ENCODE measurements at places on chromosomes 7 and 10.

DNA sequence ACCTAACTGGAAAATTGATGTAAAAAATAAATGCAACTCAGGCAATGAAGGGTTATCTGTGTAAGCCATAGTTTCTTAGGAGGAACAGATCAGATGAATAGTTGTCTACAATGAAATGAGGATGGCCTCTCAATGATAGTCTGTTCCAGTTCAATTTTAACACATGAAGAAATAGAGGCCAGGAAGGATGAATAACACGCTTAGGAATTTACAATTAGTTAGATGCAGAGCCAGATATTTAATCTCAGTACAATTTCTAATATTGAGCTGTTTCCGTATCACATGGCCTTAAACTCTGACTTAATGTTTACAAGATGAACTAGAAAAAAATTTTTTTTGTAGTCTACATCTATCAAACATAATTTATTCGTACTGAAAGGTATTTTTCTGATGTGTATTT is 176.6 kb downstream of the GALNT11 start:
- DNase-seq: no peak

DNA sequence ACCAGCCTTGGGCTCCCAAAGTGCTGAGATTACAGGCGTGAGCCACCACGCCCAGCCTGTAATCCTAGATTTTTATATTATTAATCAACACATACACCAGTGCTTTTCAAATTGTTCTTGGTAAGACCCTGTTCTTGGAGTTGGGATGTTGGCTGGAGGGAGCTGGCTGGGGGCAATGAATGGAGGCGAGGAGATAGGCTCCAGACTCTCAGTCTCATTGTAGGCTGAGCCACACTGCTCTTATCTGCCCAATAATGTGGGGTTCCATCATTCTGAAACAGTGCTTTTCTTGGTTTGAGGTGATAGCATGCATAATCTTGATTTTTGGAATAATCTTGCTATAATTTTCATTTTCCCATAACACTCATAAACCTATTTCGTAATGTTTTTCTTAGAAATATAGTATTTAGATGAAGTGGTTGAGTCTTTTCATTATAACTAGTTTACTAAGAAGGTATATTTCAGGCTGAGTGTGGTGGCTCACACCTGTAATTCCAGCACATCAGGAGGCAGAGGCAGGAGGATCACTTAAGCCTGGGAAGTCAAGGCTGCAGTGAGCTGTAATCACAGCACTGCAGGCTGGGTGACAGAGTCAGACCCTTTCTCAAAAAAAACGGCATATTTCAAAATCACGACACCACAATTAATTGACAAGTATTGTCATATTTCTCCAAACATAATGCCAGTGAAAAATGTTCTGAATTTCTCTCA is 65.1 kb upstream of the LYZL2 start:
- no peak for DNase-seq

DNA sequence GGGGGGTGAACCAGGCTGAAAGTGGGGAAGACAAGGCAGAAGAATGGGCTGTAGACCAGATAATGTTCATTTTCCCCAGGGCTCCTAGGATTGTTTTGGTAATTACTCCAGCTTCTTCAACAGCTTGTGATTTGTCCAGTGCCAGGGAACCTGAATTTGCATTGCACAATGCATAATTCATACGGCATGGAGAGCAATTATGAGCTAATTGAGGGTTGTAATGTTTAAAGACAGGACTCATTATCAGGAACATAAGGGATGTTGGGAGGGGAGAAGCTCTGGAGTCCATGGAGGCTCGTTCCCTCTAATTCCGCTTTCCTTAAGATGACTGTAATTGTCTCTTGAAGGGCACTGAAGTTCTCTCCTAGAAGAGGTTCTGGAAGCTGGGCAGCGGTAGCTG is 405.0 kb upstream of the ZMIZ1 start:
- DNase-seq: no peak

DNA sequence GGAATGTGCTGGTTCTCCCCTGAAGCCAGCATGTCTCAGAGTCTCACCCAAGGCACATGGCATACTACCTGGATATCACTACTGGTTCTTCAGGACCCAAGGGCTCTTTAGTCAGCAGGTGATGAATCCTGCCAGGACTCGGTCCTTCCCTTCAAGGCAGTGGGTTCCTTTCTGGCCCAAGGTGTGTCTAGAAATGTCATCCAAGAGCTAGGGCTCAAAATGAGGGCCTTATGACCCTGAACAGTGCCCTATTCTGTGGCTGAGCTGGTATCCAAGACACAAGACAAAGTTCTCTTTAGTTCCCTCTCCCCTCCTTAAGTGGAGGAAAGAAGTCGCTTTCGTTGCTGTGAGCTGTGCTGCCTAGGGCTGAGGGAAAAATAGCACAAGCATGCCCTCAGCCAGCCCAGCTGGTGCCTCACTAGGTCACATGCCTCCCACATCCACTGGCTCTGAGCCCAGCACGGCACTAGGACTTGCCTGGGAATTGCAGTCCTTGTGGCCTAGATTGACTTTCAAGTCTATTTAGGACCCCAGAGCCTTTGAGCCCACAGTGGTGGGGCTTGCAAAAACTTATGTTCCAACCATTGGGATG is 106.0 kb downstream of the BMS1 start:
- no peak for DNase-seq

GRCh38 chr10:131833013-131833412 is 67.8 kb upstream of the PPP2R2D start:
- no peak for DNase-seq

DNA sequence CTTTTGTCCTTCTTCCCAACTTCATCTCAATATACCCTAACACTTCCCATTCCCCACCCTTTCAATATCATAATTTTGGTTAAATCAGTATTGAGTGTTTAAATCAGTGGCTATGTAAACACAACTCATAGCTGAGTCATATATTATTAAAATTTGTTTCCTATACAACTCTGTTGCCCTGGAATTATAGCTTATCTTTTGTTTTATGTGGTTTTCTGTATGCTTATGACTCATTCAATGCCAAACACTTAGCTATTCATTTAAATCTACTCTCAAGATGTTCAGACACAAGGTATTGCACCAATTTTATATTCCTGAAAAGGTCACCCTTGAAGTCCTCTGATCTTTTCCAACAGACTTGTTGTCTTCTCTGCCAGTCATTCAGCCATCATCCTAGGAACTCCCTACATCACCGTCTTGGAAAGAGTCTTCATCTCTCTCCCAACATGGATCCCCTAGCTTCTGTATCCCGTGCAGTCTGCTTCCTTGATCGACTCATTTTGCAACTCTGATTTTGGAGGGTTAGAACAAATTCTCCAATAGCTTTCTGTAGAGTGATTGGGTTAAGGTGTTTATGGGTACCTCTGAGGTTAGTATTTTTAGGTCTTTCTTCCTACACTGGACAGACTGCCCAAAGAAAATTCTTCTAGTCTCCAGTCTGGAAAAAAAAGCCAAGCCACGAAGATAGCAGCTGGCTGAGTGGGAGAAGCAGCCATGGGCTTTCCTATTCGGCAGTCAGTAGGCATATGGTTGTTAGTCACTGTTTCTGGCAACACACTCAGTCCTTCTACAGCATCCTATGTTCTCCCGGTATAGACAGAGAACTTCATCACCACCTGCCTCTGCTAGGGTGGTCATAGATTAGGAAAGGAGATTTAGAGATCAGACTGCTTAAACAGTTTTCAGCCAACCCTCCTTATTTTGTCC is 102.1 kb downstream of the CRPPA start:
- DNase-seq: no peak

DNA sequence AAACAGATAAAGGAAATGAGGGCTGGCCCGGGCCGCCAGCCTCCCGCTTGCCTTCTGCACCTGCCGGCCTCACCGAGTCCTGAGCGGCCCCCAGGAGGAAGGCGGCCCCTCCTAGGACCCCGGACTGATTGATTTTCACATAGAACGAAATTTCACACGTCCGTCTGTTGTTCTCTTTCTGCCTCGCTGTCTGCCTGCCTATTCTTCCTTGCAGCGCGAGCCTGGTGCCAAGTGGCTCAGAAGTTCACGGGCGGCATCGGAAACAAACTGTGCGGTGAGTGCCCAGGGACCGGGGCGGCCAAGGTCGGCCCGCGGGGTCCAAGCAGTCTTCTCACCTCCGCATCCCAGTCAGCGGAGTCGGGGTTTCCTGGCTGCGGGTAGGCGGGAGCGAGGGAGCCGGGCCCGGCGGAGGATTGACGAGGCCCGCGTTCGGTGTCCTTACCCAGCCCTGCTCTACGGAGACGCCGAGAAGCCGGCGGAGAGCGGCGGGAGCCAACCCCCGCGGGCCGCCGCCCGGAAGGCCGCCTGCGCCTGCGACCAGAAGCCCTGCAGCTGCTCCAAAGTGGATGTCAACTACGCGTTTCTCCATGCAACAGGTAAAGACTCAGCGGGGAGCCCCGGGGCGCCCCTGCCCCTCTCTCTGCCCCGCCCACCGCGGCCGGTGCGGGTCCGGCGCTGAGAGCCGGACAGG is 967 bp downstream of the GAD2 start:
- no peak for DNase-seq

DNA sequence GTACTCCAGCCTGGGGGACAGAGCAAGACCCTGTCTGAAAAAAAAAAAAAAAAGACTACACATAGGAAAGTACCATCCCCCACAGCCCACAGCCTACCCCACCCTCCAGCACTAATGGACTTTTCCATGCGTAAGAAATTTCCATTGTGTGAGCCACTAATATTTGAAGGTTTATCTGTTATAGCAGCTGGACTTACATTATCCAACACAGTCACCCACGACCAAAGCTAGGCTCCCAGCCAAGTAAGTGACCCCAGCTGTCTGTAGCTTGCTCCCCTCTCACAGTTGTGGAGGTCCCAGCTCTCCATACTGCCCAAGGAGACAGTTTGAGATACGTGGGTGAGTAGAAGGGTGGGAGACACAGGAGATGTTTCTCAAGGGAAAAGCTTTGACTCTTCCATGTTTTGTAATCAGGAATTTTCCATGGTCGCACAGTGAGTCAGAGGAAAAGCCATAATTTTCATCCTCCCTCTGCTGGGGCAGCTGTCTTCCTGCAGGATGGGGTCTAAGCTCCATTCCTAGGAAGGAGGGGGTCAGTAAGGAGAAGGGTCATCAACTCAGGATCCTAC is 57.4 kb downstream of the CAV1 start:
- DNase-seq: no peak

- DNase-seq: no peak
Measured at GRCh38 chr7:45460379-45460778, 113.8 kb upstream of the ADCY1 start.

- DNase-seq: no peak
Measured at GRCh38 chr7:38716397-38716796, 85.2 kb upstream of the AMPH start.

DNA sequence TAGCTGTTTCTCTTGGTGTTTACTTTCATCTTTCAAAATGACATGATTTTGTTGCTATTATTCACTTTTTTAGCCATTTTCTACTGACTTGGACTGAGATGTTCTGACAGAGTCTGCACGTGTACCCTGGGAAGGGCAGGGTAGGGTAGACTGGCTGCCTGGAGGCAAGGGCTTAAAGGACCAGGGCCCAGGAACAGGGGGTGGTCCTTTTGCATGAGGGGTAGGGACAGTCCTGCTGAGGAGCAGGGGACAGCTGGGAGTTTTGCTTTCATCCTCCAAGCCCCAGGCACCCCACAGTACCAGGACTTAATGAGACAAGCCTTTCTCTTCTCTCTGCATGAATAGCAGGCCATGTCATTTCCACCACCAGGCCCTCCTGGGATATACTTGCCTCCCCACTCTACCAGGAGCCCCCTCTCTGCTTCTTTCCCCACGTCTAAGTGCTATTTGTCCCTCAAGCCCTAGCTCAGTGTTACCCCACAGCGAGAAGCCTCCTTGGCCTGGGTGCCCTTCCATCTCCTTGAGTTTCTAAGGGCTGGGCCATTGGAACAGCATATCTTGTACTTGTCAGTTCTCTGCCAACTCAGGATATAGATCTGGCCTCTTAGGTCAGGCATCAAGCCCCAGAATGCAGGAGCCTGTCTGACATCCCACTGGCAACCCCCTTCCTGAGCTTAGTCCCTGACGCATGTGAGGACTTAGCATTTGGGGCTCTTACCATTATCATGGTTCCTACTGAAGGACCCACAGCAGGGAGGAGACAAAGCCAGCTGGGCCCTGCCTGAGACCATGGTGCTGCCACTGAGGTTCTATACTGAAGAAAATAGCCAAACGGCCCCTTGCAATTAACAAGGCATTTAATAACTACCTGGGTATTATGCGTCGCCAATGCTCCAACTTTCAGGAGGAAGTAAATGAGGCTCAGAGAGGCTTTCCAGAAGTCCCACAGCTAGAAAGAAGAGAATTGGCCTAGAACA is 78.4 kb upstream of the UNC5B start:
- DNase-seq: no peak

DNA sequence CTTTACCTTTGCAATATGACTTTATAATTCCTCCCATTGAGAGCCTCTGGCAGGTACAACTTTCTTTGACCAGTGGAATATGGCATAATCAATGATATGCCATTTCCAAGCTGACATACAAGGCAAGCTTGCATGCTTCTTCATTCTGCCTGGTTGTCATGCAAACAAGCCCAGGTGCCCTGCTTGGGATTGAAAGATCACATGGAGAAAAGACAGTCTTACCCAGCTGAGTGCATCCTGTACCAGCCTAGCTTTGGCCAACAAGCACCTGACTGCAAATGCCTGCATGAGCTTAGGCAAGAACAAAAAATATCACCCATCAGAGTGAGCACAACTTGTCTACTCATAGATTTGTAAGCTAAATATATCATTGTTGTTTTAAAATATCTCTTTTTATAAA is 82.9 kb upstream of the KCND2 start:
- no peak for DNase-seq

DNA sequence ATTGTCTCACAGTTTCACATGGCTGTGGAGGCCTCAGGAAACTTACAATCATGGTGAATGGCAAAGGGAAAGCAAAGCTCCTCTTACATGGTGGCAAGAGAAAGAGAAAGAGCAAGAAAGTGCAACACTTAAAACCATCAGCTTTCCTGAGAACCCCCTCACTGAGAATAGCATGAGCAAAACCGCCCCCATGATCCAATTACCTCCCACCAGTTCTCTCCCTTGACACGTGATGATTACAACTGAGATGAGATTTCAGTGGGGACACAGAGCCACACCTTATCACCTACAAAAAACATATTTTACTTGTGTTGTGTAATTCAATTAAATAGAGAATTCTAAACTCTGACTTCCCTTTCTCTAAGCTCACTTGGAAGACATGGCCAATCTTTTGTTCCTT is 80.2 kb downstream of the SEMA3C start:
- no peak for DNase-seq

- DNase-seq: no peak
Measured at GRCh38 chr7:16078076-16078952, 343.0 kb downstream of the CRPPA start.

All from stimulated activated CD8-positive, alpha-beta memory T cell treated with anti-CD3 and anti-CD28 coated beads, Interleukin-12 subunit alpha, Interleukin-12 subunit beta, amount 100 ng/mL, for 1 hour (primary cell).